NCI-H2029 treated with DMSO at 0.1 percent for 48 hours (cell line): ENCODE measurements at places on chromosomes 16 and 17.

GRCh38 chr16:13936596-13937081, 16.7 kb downstream of the ERCC4 start:
- no peak for DNase-seq

GRCh38 chr16:71846431-71846830, 655 bp downstream of the ATXN1L start:
- DNase-seq, result no peak

DNA sequence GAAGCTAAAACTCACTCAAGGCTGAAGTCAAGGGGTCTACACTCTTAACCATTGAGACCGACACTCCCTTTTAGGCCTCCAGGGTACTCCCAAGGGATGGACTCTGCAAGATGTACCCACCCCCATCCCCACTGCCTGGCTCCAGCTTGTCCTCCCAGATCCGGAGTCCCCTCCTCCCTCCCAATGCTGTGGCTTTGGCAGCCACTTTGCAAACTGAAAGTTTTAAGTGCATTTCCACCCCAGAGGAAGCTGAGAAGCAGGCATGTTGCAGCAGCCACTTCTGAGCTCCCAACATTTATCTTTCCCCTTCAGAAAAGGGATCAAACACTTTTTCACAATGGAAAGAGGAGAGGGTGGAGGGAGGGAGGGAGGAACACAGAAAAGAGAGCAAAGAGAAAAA, 115.2 kb downstream of the COPRS start:
- no peak for DNase-seq

GRCh38 chr17:33142705-33143299, 150.3 kb downstream of the ASIC2 start:
- no peak for DNase-seq

GRCh38 chr17:81140695-81141094, 24.6 kb upstream of the PVALEF start:
- no peak for DNase-seq

GRCh38 chr16:14286368-14287230, 215.5 kb downstream of the MRTFB start:
- no peak for DNase-seq

- no peak for DNase-seq
Observed at GRCh38 chr17:55171634-55172328, 93.0 kb upstream of the HLF start.

GRCh38 chr16:9567666-9568065, 476.2 kb downstream of the HAPSTR1 start:
- DNase-seq, result no peak

DNA sequence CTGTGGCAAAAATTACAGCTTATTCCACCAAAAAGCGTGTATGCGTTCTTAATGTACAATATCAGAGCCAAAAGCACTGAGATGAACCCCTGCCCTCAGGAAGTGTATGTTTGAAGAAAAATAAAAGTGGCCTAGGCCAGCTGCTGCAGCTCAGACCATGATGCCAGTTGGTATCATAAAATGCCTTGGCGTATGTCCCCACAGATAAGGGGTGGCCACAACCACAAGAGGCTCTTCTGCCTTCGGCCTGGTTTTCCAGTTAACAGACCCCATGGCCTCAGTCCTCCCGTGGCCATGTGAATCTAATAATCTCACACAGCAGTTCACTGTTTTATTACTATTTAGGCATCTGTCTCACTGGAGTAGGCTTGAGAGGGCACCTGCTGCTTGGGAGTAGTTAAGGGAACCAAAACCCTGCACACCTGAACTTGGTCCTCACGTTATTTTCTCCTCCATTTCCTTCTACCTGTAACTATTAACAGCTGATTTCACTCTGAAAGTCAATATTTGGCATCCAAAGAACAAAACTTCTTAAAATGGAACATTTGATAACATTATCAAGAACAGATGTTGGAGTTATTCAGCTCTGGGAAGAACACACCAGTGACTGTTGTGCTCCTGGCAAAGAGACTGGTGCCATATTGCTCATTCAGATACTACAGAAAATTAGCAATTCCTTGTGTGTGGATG, 34.8 kb upstream of the ERN1 start:
- DNase-seq, result no peak

GRCh38 chr16:79751471-79752184, 151.1 kb upstream of the MAF start:
- DNase-seq, result no peak

DNA sequence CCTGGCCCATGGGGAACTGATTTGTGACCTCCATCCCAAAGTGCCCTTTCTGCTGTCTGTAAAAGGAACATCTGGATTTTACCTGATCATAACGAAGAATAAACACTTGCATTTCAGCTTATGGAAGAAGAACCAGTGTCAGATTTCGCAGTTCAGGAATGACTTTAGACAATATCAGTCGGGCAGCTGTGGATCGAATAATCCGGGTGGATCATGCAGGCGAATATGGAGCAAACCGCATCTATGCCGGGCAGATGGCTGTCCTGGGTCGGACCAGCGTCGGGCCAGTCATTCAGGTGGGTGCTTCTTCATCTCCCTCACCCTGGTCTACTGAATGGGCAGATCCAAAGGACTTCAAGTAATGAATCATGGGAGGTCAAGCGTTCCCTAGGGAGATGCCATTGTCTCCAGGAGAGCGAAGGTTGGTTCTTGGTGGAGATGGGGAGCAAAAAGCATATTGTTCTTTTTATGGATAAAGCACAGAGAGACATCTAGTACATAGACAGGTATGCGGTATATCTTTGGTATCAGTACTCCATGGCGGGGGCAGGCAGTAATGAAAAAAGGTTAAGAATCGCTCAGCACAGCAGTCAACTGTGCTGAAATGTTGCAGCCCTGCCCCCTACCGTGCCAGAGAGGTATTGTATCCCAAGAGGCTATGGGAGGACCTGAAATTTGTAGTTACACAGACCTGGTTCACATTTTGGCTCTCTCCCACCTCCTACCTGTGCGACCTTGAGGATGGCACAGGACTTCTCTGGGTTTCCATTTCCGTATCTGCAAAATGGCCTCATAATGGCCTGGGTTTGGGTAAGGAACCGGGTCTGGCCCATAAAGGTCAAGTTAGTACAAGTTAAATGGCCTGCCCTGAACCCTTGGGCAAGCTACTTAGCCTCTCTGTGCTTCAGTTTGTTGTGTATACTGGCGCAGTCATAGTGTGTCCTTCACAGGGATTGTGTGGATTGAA, 4.7 kb downstream of the COQ7 start:
- no peak for DNase-seq

DNA sequence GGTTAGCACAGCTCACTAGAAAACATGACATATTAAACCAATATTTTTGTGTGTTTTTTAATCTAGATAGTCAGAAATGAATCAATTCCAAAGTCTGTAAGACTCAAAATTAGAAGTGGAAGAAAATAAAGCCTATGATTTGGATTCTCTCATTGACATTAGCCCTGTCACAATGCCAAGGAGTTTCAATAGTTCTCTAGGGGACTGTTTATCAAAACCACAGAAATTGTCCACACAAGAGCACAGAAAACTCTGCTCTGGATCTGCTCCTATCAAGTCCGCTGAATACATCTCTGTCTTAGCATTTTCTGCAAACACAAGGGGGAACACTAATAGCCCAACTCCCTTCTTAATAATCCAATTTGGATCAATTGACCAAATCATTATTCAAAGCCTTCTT, 152.0 kb downstream of the HS3ST3B1 start:
- no peak for DNase-seq

DNA sequence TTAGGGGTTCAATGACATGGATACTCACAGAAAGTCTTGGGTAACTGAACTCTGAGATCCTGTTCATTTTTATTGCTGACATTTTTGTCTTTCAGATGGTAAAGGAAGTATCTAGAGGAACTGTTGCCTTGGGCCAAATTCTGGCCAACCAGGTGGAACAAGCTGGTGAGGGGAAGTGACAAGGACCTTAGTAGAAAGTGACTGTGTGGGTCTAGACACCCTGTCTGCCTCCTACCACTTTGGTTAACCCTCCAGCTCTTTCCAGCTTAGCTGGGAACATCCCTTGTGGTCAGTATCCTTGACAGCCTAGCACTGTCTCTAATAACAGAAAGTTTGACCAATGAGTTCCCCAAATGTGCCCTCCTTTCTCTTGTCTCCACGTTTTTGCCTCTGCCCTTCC, 28.8 kb upstream of the PRKCB start:
- DNase-seq, result no peak

GRCh38 chr16:88535191-88535856, 34.9 kb upstream of the ZC3H18 start:
- no peak for DNase-seq

DNA sequence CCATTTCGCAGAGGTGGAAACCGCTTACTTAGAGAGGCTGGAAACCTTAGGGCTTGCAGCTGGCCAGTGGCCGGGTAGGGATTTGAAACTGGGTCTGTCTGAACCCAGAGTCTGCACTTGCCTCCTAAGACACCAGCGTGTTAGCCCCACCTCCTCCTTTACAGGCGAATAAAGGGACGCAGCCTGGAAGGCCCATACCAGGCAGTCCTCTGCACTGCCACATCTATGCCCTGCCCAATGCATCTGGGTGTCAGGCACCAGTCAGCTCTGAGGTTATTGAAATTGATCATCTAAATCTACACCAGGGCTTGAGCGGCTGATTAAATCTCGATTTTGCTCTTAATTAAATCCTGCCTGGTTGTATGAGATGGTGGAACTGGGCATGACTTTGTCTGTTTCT, 19.9 kb upstream of the NAGS start:
- DNase-seq, result no peak

GRCh38 chr17:8369944-8370343, 6.6 kb downstream of the KRABD2 start:
- no peak for DNase-seq

GRCh38 chr16:67437513-67437912, 6.6 kb downstream of the HSD11B2 start:
- DNase-seq, result no peak

DNA sequence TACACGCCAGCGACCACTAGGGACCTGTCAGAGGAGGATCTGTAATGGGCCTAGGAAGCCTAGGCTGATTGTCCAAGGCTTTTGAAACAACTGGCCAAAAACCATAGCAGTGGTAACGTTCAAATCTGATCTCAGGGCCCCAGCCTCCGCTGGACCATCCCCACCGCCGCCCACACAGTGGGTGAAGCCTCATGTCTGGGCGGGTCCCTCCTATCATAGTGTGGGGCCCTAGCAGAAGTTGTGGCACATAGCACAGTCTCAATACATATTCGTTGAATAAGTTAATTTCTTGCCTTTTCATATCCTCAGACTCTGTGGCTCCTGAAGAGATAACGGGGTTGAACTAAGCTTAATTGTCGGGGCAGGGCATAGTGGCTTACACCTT, 818 bp downstream of the DPH1 start:
- DNase-seq, result no peak

GRCh38 chr16:49352892-49353291, 20.7 kb upstream of the C16orf78 start:
- DNase-seq, result no peak

DNA sequence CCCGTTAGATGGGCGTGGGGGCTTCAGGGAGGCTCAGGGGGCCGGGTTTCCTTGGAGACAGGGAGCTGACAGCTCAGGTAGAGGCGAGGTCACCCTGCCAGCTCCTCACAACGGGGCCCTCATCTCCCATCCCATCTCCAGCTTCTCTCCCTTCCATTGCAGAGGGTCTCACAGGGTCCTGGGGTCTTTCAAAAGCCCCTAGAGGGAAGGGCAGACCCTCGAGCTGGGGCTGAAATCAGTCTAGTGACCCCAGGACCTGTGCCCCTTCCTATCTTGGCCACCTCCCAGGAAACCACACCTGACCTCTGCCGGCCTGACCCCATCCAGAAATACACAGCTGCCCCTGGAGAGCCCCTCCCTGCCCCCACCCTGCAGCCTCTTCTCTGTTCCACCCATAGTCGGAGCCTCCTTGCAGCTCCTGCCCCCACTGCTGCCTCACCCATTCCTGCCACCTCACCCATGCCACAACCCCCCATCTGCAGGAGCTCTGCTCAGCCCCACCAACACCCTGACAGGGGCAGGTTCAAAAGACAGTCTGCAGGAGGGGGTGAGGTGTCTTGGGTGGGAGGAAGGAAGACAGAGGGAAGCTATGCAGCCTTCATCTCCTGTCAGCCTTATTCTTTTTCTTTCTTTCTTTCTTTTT, 23.4 kb downstream of the PIK3R5 start:
- DNase-seq, result no peak

- DNase-seq, result no peak
Observed at GRCh38 chr16:67256701-67257230, 8.0 kb downstream of the SLC9A5 start.

- no peak for DNase-seq
Observed at GRCh38 chr17:47684535-47685193, 9.3 kb upstream of the TBKBP1 start.

DNA sequence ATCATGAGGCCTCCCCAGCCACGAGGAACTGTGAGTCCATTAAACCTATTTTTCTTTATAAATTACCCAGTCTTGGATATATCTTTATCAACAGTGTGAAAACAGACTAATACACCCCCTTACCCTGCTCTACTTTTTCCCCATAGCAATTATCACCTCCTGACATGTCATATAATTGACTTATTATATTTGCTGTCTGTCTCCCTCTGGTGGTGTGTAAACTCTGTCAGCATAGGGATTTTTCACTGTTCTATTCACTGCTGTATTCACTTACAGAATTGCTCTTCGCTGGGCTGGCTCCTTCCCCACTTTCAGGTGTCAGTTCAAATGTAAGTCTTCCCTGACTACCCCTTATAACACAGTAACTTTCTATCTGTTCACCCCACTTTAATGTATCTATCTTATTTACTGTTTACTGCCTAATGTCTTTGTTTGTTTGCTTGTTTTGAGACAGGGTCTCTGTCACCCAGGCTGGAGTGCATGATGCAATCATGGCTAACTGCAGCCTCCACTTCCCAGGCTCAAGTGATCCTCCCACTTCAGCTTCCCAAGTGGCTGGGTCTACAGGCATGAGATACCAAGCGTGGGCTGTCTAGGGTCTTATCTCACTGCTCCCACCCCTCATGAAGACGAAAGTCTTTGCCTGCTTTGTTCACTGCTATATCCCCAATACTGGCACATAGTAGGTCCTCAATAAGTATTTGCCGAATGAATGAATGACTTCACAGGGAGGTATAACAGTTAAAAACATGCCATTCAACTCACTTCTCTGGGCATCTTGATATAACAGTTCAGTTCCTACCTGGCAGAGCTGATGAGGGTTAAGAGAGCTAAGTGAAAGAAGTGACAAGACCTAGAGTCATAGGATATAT, 52.4 kb upstream of the CDH3 start:
- no peak for DNase-seq

DNA sequence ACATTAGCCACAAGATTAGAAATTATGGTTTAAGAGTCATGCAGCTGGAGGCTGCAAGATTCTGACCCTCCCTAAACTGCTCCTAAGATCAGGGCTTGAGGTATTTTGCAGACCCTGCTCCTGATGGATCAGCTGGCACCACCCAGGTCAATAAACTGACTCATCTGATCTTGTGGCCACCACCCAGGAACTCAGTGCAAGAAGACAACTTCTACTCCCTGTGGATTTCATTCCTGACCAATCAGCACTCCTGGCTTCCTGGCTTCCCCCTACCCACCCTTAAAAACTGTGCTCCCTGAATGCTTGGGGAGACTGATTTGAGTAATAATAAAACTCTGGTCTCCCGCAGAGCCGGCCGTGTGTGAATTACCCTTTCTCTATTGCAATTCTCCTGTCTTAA, 25.0 kb upstream of the MILR1 start:
- DNase-seq, result no peak

- DNase-seq, result no peak
Observed at GRCh38 chr17:21010705-21011596, 31.9 kb downstream of the USP22 start.

- DNase-seq, result no peak
Observed at GRCh38 chr16:66152823-66153393, 213.6 kb upstream of the CDH5 start.

GRCh38 chr16:81600275-81600674, 155.7 kb downstream of the CMIP start:
- DNase-seq, result no peak

- DNase-seq, result no peak
Observed at GRCh38 chr17:19497624-19498023, 36.0 kb upstream of the SLC47A1 start.
